ENCODE measurements at places on chromosomes 5 and 9. TPM values are rescaled to one million over a fixed set of nuclear protein-coding genes. Genes with fewer than 3 reads are reported as not detected.

GRCh38 chr5:30802961-30803705 is 390.4 kb upstream of the CDH6 start:
- no peak for DNase-seq

DNA sequence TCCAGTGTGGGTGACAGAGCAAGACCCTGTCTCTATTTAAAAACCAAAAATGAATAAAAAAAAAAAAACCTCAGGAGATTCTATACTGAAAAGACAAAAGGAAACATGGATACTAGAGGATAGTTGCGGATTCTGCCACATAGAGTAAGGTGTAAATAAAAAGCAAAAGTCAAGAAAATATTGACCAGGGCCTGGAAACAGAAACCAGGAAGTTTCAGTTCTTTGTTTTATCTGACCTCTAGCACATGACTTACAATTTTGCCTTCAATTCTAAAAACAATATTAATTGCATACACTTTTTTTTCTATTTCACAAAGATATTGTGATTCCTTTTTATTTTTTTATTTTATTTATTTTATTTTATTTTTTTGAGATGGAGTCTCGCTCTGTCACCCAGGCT is 96.2 kb upstream of the NMUR2 start:
- DNase-seq, result no peak

GRCh38 chr5:14579731-14580397 is 1.7 kb upstream of the OTULINL start:
- no peak for DNase-seq

DNA sequence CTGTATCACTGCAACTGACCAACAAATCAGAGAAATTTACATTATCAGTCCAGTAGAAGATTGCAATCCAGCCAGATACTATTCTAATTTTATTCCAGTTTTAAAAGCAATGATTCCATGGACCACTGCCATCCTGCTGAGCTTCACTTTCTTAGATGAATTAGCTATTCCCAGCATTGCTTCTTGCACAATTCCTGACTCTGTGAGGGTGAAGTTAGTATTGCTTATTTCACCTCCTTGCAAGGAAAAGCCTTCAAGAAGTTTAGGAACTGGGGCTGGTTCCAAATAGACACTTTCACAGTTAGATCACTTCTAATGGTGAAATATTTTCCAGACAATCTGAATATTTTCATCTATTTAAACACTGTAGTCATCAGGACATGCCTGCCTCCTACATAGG is 338.6 kb upstream of the TNC start:
- no peak for DNase-seq

DNA sequence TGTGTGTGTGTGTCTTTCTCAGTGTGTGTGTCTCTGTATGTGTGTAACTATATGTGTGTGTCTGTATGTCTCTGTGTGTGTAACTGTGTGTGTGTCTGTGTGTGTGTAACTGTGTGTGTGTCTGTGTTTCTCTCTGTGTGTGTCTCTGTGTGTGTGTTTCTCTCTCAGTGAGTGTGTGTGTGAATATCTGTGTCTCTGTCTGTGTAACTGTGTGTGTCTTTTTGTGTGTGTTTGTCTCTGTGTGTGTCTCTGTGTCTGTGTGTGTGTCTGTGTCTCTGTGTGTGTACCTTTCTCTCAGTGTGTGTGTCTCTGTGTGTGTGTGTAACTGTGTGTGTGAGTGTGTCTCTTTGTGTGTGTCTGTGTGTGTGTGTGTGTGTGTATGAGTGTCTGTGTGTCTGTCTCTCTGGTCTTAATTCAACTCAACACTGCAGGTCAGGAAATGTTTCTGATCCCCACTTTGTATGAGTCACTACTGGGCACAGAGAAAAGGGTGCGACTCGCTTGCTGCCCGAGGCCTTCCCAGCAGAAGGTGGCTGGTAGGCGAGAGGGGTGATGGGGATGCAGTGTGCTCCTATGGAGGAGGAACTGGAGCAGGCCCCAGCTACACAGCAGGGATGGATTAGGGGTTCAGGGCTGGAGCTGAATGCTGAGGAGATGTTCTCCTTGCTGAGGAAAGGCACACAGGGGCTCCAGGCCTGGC is 52.1 kb downstream of the NSG2 start:
- DNase-seq, result peak; percentile 11

DNA sequence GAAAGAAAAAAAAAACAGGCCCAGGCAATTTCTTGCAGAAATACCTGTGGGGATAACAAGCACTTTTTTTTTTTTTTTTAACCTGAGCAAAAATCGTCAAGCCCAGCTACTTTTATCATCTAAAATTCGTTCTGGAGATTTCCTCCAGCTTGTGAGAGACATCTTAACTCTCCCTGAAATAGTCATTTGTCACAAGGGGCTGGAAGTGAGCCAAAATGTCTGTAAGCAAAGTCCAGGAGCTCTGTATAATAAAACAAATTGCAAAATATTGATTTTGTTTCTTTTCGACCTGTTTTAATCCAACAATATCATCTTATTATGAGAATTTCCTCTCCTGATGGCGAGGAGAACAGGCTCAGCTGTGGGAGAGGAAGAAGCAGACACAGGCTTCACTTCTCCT is 168.4 kb downstream of the TTLL11 start:
- no peak for DNase-seq

- no peak for DNase-seq
These were observed 36.2 kb upstream of the IL17B start for GRCh38 chr5:149415066-149415967.

GRCh38 chr5:149356391-149356790 is 1.5 kb upstream of the PCYOX1L start:
- DNase-seq, result peak; percentile 38

- DNase-seq, result no peak
These were observed 147.7 kb downstream of the BARX1 start for GRCh38 chr9:93807166-93808074.

- DNase-seq, result no peak
These were observed 293.6 kb downstream of the KCTD16 start for GRCh38 chr5:144464306-144464705.

DNA sequence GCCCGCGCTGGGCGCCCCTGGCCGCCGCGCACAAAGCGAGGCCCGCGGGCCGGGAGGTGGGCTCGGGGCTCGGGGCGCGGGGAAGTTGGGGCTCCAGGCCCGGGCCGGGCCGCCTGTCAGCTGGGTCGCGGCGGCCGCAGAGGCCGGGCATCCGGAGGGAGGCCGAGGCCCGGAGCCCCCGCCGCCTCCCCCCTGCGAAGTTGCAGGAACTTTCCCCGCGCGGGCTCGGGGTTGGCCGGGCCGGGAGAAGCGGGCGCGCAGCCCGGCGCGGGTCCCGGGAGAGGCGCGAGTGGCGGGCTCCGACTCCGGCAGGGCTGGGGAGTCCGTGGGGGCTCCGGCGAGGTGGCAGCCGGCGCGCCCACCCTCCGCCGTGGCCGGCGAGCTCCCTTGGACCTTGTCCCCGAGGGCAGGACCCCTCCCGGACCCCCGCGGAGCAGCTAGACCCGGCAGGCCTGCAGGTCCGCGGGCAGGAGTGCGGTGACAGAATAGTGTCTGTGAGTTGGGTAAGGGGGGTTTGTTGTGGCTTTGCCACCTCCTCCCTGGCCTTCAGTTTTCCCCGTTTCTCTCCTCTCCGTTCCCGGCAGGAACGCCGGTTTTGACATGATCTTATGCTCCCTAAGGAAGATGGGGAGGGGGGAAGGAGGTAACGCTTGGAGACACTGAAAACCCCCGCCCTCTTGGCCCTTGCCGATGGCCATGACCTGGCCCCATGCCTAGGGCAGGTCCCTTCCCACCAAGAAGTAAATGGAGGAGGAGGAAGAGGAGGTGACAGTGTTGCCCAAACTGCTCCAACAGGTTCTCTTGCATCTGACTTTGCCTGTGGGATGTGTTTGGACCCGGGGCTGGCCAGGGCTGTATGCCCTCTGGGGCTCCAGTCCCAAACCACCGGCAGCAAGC is 942 bp downstream of the PHF2 start:
- peak; percentile 40 for DNase-seq

WDR70 gene
- total RNA-seq, result 22.0 TPM

DNA sequence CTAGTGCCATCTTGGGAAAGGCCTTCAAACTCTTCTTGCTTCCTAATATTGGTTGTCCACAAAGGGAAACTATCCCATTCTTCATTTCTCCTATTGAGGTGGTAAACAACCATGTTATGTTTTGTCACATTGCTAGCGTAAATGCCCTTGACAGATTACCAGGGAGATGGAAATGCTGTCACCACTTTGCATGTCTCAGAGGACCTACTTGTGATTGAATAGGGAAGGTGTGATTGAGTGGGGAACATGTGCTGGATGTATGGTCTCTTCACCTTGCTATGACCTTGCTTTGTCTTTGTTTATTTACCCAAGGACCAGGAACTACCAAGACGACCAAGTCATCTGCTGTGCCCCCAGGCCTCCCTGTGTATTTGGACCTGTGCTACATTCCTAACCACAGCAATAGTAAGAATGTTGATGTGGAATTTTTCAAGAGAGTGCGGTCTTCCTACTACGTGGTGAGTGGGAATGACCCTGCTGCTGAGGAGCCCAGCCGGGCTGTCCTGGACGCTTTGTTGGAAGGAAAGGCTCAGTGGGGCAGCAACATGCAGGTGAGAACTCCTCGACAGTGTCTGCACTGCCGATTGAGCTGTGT is 96.1 kb downstream of the MAP1B start:
- DNase-seq, result no peak

GRCh38 chr9:103941104-103941503 is 153.0 kb upstream of the SMC2 start:
- DNase-seq, result no peak

DNA sequence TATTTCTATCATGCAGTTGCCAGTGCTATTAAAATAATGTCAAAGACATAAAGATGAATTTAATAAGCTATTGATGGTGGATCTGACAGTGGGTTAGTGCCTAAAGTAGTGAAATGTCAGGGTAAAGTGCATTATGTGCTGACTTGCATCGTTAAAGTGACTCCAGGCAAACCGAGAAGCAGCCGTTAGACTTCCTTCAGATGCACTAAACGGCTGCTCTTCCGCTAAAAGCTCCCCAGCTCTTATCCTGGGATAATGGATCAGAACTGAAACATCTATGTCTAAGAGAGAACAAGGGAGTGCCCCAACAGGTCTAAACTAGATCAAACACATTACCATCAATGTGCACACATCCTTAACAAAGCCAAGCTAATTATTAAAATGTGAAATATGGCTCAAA is 468.2 kb downstream of the NTRK2 start:
- no peak for DNase-seq

Data from mammary epithelial cell (primary cell).